ENCODE measurements at places on chromosomes 2 and 18. TPM values are rescaled to one million over a fixed set of nuclear protein-coding genes. Genes with fewer than 3 reads are reported as not detected.

Gene RRM2
- total RNA-seq, result 280 TPM

Gene KANSL1L
- total RNA-seq, result 0.28 TPM

Gene CREG2
- 10.0 TPM for total RNA-seq

Gene KCNF1
- 24.5 TPM for total RNA-seq

Gene GATA6
- 2.9 TPM for total RNA-seq
